ENCODE measurements at places on chromosomes 4 and X.

DNA sequence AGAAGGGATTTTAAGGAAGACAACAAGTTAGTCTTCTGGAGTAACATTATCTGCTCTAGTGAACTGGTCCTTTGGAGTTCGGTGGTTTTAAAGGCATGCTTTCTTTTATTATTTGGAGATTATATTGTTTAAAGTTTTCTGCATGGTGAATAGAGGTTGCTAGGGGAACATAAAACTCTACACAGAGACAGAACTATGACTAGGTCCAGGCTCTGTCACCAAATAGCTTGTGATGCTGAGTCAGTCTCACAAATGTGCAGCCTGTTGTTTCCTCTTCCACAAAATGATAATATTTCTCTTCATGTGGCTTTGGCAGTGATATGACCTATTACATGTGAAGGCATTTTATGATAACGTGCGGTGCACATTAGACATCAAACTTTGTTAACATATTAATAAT lies 132.6 kb downstream of the PACRGL start:
- DNase-seq = no peak

- no peak for DNase-seq
Measured at GRCh38 chrX:43016021-43016420, 238.1 kb upstream of the PPP1R2C start.

GRCh38 chr4:149409146-149409545 lies 406.5 kb downstream of the IQCM start:
- DNase-seq = no peak

- DNase-seq = no peak
Measured at GRCh38 chr4:77785669-77786068, 33.5 kb downstream of the CNOT6L start.

GRCh38 chr4:45910511-45910910 lies 213.3 kb downstream of the GABRG1 start:
- no peak for DNase-seq

All from NT2/D1 (cell line).